ENCODE measurements at places on chromosomes 2 and 18. TPM values are rescaled to one million over a fixed set of nuclear protein-coding genes. Genes with fewer than 3 reads are reported as not detected.
A peak's percentile ranks its signal among the peaks of the same experiment; 100 is the strongest.

The SIX3 gene
- not detected for total RNA-seq

DNA sequence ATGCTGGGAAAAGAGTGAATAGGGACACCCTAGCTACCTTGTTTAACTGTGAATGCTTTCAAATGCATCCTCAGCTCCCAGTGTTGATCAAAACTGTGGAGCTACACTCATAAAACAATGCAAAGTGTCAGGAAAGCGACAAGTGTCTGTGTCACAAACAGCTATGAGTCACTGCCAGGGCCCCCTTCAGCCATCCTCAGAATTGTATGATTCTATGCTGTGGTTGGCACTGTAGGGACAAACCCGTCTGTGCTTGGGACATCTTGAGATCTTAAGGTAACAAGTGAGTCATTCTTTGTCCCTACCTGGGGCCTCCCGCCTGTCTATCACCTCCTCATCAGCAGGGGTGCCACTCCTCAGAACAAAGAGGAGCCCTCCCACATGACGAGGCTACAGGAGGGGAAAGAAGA is 42.4 kb downstream of the KLF7 start:
- DNase-seq: no peak

DNA sequence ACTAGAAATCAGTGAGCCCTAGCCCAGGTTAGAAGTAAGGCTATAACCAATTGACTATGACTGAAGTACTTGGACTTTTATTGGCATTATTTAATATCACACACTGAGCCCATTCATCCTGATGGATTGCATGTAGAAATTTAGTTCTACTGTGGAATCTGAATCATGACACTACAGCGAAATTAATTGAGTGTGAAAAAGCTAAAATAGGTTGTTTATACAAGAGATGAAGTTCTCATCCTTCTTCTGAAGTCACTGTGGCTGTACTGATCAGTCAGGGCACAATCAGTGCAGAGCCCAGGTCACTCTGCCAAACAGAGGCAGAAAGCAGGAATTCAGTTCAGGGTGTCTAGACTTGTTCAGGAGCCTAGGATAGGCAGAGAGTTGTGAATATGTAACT is 158.9 kb downstream of the BABAM2 start:
- no peak for DNase-seq

DNA sequence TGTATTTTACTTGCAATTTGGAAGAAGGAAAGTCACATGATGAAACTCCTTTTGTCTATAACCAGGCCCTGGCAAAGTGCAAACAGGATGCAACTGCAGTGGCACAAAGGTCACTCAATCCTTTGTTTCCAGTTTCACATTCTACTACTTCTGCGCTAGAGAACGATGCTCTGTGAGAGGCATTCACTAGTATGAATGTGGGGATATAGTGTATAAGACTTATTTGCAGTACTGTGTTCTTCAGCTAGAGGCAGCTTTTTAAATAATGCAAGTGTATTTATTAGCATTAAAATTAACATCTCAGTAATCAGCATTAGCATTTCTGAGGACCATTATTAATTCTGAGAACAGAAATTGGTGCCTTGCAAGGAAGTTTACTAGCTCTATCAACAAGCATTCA is 68.9 kb downstream of the PRPF40A start:
- DNase-seq: no peak

- DNase-seq: no peak
Observed at GRCh38 chr2:213281156-213281555, 3.1 kb upstream of the SPAG16 start.

The COL4A3 gene
- 0.20 TPM for total RNA-seq

DNA sequence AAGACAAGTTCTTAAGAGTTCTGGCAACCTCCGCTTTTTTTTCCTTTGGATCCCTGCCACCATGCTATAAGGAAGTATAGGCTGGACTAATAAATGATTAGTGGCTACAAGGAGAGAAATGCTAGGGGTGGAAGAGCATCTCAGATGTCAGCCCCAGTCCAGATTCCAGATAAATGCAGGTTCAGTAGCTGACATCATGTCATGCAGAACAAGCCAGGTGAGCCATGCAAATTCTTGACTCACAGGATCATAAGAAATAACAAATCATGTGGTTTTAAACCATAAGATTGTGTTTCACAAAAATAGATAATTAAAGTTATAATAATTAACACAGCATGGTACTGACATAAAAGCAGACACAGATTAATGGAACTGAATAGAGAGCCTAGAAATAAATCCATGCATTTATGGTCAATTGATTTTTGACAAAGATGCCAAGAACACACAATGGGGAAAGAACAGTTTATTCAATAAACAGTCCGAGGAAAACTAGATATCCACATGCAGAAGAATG is 152.9 kb upstream of the SESTD1 start:
- DNase-seq: no peak

The C2orf66 gene
- total RNA-seq: not detected

GRCh38 chr18:56283316-56283715 is 355.1 kb downstream of the TXNL1 start:
- DNase-seq: no peak

DNA sequence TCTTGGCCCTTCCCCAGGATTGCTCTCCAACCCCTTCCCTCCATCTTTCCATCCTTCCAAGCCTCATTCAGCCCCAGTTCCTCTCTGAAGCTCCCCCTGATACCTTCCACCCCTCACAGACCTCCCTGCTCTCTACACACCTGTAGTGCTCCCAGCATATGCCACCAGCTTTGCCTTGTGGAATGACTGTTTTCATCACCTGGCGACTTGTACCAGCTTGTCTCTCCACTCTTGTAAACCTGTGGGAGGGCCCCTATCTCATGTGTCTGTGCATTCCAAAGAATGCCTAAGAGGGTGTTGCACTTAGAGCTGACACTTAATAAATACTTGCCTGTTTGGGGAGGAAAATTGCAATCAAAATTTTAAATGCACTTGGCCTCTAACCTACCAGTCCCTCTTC is 198.7 kb downstream of the BCL11A start:
- DNase-seq: no peak

The HOXD12 gene
- not detected for total RNA-seq

- no peak for DNase-seq
Observed at GRCh38 chr2:230156782-230157699, 62.7 kb downstream of the SP110 start.

GRCh38 chr18:38635709-38636430 is 1070.3 kb upstream of the CELF4 start:
- DNase-seq: peak; percentile 12

- no peak for DNase-seq
Observed at GRCh38 chr2:171404719-171405118, 29.1 kb downstream of the METTL8 start.

- DNase-seq: no peak
Observed at GRCh38 chr2:69243652-69244051, 143.4 kb downstream of the GFPT1 start.

The DNAH7 gene
- total RNA-seq: 0.43 TPM

GRCh38 chr18:43914018-43914417 is 636.7 kb upstream of the SYT4 start:
- no peak for DNase-seq

DNA sequence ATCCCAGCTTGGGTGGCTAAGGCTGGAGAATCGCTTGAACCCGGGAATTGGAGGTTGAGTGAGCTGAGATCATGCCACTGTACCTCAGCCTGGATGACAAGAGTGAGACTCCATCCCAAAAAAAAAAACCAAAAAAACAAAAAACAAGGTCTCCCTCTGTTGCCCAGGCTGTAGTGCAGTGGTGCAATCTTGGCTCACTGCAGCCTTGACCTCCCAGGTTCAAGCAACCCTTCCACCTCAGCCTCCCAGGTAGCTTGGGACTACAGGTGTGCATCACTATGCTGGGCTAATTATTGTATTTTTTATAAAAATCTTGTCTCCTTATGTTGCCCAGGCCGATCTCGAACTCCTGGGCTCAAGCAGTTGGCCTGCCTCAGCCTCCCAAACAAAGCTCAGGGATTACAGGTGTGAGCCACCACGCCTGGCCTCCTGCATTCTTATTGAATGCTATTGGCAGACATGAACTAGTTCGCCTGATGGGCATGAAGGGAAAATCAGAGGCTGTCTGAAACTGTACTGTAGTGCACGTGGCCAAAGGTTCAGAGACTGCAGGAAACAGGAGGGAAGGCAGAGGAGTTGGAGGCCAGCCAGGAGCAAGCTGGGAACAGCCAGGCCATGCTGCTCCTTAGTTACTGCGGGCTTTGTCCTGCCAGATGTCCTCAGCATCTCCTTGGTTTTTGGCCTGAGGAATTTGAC is 16.0 kb upstream of the ASXL2 start:
- DNase-seq: peak; percentile 57

- no peak for DNase-seq
Observed at GRCh38 chr18:26406854-26407517, 141.4 kb downstream of the KCTD1 start.

DNA sequence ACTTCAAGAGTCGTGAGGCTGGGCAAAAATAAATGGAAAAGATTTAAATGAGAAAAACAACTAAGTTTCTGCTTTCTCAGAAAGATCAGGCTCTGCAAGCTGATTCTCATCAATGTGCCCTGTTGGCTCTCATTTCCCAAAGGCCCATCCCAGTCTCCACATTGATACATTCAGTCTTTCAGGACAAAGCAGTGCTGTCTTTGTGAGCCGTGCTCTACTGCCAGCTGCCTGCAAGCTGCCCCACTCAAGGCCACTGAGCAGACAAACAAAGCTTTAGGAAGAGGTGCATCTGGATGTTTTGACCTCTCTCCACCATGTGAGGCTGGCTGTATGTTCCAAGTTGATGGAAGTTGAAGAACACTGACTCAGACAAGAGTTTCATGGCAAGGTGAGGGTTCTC is 48.8 kb downstream of the FSHR start:
- DNase-seq: no peak

DNA sequence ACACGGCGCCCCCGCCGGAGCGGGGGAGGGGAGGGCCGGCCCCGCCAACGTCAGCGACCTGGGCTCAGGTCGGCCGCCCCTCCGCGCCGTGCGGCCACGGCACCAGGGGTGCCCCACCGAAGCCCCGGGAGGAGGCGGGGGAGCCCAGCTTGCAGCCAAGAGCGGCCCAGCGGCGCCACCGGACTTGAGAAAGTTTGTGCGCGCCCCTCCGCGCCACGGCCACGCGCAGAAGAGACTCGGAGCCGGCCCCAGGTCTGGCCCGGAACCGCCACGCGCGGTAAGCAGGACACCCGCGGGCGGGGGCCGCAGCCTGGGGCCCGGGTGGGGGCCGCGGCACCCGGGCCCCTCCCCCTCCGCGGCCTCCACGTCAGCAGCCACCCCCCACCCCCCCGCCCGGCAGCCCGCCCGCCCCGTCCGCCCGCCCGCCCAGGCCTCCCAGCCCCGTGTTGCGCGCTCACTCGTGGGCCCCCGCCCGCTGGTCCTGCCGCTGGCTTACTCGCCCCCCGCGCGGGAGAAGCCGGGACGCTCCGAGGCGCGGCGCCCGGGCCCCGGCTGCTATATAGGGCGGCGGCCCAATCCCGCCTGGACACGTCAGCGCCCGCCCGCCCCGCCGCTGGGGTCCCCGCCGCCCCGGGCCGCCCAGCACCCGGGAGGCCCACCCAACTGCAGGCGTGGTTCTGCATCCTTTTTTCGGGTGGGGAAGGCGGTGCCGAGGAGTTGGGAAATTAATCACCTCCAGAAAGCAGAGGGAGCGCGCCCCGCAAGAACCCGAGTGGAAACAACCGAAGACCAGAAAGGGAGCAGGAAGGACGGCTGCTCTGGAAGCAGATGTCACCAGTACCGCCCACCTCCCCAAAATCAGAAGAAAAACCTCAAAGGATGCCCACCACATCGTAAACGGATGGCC is 42.9 kb downstream of the HDLBP start:
- DNase-seq: peak; percentile 76

GRCh38 chr2:177633111-177633510 is 240.5 kb downstream of the AGPS start:
- DNase-seq: no peak

The PDCL3 gene
- total RNA-seq: 31.0 TPM

- no peak for DNase-seq
Observed at GRCh38 chr2:236117861-236118269, 50.3 kb downstream of the GBX2 start.

DNA sequence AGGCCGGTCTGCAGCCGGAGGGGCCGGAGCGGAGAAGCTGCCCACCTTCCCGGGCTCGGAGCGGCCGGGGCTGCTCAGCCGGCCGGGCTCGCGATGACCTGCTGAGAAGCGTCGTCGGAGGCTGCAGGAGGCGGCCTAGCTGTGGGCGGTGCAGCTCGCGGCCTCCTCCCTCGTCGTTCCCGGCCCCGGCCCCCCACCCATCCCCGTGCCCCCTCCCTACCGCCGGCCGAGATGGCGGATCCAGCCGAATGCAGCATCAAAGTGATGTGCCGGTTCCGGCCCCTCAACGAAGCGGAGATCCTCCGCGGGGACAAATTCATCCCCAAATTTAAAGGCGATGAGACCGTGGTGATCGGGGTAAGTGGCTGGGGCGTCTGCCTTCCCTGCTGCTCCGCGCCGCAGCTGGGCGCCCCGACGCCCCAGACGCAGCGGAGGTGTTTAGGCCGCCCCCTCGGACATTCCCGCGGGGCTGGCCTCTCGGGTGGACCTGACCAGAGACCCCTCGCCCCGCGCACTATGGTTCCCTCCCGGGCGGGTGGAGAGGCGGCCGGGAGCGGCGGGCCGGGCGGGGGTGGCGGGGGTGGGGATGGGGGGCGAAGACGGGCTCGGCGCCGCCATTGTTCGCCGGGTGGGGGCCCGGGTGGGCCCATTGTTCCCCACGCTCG is 492 bp downstream of the KIF5C start:
- peak; percentile 5 for DNase-seq

DNA sequence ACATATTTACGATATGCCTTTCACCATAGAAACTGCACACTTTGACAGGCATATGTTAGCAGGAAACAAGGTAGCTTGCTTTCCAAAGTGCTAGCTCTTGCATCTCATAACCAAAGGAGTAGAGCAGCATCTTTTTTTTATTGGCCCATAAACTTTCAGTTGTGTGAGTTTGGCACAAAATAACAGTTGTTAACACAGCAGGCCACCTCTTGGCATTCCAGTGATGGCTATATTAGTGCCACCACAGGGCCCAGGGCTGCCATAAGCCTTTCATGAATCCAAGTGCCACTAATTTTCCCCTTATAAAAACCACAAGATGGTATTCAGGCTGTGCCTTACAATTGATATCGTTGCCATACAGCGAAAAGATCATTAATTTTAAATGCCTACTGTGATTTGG is 40.3 kb upstream of the KLF7 start:
- no peak for DNase-seq

DNA sequence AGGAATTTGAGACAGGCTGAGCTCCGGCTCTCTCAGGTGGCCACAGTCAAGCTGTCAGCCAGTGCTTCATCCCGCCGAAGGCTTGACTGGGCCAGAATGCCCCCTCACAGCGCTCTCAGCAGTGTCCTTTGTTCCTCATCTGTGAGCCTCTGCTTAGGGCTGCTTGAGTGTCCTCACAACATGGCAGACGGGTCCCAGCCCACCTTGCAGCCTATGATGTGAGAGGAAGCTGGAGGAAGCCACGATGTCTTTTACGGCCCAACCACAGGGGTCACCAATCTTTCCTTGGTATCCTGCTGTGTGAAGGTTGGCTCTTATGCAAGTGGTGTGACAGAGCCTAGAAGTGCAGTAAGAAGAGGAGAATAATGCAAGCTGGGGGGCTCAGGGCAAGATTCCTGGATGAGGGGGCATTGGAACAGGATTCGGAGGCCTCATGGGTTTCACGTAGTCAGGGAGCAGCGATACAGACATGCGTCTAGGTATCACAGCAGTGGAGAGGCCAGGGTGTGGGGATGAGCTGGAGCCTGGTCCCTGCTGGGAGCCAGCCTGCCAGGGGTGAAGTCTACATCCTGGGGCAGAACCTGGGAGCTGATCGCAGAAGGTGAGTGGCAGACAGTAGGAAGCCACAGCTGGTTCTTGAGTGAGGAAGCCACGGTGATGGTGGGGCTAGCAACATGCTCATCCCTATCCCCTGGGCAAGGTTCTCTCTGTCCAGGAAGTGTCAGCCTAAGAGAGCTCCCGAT is 234.1 kb downstream of the GLI2 start:
- no peak for DNase-seq

- DNase-seq: no peak
Observed at GRCh38 chr18:22456116-22456480, 38.4 kb upstream of the CTAGE1 start.

Data from MG63 (cell line).